ENCODE measurements at places on chromosomes 7 and 10.

DNA sequence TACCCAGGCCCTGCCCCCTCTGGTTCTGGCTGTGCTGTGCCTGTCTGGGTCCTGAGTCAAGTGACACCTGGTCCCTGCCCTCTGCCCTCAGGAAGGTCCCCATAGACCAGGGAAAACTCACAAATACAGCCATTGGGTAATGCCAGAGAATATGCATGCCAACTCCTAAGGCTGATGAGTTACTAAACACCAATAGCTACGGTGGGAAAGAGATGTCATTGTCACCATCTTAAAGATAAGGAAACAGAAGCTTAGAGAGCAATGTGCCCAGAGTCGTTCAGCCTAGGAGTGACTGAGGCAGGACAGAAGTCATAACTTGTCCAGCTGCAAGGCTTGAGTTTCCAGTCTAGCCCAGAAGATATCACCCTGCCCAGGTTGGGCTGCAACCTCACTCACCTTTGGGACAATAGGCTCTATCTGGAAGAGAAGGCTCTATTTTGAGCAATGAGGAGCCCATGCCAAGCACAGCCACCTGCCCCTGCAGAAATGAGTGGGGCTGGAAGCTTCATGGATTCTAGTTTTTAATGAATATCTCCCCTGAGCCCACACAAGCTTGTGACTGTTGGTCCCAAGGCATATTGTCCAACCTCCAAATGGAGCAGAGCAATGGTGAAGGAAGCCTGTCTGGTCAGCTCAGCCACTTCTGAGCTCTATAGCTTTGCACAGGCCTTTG, 42.6 kb downstream of the ZNF273 start:
- DNase-seq: no peak

DNA sequence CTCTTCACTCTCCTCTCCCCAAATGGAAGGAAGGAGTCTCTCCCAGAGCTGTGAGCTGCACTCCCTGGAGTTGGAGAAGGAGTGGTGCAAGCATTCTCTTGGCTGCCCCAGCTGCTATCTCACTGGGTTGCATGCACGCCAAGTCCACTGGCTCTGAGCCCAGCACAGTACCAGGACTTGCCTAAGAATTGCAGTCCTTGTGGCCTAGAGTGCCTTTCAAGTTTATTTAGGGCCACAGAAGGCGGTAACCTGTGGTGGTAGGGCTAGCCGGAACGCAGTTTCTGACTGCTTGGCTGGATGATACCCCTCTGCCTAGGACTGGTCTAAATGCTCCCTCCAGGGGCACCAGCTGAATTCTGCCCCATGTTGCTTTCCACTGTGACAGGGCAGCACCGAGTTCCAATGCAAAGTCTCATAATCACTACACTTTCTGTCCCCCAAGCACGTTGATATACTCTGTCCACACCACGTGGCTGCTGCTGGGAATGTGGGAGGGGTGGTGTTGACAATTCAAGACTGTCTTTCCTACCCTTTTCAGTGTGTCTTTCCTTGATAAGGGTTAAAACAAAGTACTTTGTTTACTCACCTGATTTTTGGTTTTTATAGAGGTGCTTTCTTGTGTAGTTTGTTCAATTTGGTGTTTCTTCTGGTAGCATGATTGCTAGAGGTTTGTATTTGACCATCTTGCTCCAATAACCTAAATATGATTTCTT, 57.0 kb downstream of the PHTF2 start:
- no peak for DNase-seq

DNA sequence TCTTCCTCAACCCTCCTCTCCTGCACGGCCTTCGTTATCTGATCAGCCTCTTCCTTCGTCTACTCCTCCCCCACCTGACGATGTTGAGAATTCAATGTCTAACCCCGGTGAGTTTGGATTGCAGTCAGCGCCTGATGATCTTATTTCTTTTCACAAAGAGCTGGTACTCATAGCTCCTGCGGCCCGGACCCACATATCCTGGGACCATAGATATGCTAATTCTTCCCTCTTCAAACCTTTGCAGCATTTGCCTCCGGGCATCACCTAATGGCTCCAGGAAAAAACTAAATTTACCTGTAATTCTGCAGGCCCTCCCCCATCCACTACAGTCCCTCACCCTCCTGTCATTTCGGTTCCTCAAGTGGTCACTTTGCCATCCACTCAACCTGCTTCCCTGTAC, 12.4 kb upstream of the DDC start:
- no peak for DNase-seq

- DNase-seq: no peak
Observed at GRCh38 chr10:35720366-35720765, 78.3 kb upstream of the FZD8 start.

- DNase-seq: peak; percentile 50
Observed at GRCh38 chr7:17725821-17726220, 214.5 kb downstream of the SNX13 start.

GRCh38 chr7:151513133-151513532, 6.6 kb downstream of the RHEB start:
- DNase-seq: no peak

GRCh38 chr10:101120884-101121653, 10.0 kb upstream of the TLX1 start:
- DNase-seq: no peak

GRCh38 chr10:33412653-33413361, 78.3 kb upstream of the NRP1 start:
- peak; percentile 98 for DNase-seq

- no peak for DNase-seq
Observed at GRCh38 chr10:12780634-12781601, 220.6 kb downstream of the CCDC3 start.

- DNase-seq: no peak
Observed at GRCh38 chr10:83723080-83723479, 416.2 kb upstream of the GHITM start.

GRCh38 chr10:43061331-43061730, 15.5 kb upstream of the RET start:
- no peak for DNase-seq

DNA sequence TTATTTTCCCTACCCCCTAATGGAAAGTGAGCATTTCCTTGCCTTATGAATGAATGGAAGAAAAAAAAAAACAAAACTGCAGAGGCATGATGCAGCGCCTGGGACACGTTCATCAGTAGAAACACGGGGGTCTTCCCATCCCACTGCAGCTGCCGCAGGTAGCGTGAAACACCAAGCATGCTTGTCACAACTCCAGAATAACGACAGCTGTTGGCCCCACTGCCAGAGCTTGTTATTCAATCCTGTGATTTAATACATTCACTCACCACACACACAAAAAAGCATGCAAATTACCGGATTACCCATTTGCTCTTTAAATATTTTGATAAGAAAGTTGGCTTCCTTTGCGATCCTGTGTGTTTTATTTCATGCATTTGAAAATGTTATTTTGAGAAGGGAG, 48.4 kb upstream of the GNA12 start:
- DNase-seq: peak; percentile 67

DNA sequence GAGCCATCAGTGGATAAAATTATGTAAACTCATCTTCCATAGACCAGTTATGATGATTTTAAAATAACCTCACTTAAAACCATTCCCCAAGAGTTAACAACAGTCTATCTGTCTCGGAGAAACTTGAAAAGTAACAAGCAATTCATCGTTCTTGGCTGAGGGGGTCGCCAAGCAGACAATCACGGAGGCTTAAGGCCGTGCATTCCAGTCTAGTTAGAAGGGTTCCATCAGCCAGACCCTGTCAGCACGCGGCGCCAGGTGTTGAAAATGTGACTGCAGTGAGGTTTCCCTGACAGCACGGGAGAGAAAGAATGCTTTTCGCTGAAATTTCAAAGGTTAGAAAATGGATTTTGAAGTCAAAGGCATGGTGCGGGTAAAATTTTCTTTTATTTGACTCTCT, 1025.0 kb upstream of the CELF2 start:
- DNase-seq: no peak

- no peak for DNase-seq
Observed at GRCh38 chr7:29090836-29091601, 55.3 kb downstream of the CPVL start.

Measured in LHCN-M2 (cell line).